Stimulated activated CD4-positive, alpha-beta T cell treated with anti-CD3 and anti-CD28 coated beads, Interleukin-4, amount 100 ng/mL, for 24 hours (primary cell): ENCODE measurements at places on chromosomes 12 and 14.

DNA sequence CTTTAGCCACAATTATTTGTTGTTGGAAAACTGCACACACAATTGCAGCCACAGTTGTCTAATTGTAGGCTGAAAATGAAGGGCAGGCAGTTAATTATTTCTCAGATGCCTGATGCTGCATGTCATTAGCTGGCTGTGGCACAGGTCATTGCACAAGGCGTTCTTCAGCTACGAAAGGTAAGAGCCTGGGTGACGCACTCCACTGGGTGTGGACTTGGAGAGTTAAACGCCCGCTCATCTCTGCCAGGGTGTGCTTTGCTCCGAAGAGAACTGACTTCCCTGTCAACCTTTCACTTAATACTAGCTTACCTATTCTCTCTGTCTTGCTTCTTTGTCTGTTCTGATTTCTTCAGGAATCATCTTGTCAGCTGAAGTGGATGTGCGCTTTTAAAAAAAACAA is 91.4 kb upstream of the CPM start:
- DNase-seq = no peak

DNA sequence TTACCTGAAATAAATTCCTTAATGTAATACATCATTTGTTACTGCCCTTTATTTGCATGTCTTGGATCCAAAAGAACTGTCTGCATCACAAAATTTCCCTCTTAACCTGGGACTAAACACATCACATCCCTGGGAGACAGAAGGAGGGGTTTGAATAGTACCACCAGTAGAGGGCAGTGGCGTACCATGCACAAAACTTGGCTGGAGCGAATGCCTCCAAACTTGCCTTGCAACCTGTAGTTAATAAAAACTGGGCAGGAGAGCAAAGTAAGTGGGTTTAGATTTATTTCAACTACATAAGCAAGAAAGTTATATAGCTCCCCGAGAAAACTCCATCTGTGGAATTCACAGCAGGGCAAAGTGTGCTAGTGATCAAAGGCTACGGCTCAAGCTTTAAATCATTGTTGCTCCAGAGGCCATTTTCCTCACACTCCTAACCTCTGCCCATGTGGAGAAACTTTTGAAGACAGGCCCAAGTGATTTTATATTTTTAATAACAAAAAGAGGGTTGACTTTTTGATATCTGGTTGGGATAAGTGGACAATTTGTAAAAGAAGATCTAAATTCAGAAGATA is 1176.7 kb upstream of the SEL1L start:
- DNase-seq = peak; percentile 19

DNA sequence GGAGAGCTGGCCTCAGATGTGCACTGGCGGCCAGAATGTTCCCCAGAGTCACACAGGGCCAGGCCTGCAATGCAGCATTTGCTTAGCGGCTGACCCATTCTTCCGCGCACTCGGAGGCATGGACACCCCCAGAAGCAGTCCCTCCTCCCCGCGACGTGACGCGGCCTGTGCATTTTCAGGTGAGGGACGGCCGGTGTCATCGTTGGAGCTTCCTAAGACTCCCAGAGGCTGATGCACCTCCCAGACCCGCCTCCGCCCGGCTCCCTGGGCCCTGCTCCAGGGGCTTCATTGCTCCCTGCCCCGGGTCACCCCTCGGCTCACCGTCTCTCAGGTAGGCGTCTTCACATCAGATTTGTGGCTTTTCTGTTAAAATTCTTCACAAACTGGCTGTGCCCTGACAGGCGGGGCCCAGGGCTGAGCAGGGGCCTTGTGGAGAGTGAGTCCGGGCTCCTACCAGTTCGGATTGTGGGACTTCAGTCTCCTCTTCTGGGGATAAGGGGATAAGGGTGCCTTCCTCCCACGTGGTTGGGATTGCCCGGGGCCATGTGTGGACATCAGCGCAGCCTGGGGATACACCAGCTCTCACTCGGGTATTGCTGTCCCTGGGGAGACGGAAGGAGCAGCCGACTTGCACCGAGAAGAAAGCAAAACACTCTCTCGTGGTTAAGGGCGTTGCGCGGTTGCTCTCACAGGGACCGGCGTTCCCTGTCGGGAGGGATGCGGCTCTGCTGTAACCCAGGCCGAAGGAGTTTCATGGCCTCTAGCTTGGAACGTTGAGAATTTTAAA is 249.1 kb downstream of the ADGRD1 start:
- no peak for DNase-seq

GRCh38 chr14:68460541-68460940 is 332.3 kb downstream of the ZFP36L1 start:
- no peak for DNase-seq

DNA sequence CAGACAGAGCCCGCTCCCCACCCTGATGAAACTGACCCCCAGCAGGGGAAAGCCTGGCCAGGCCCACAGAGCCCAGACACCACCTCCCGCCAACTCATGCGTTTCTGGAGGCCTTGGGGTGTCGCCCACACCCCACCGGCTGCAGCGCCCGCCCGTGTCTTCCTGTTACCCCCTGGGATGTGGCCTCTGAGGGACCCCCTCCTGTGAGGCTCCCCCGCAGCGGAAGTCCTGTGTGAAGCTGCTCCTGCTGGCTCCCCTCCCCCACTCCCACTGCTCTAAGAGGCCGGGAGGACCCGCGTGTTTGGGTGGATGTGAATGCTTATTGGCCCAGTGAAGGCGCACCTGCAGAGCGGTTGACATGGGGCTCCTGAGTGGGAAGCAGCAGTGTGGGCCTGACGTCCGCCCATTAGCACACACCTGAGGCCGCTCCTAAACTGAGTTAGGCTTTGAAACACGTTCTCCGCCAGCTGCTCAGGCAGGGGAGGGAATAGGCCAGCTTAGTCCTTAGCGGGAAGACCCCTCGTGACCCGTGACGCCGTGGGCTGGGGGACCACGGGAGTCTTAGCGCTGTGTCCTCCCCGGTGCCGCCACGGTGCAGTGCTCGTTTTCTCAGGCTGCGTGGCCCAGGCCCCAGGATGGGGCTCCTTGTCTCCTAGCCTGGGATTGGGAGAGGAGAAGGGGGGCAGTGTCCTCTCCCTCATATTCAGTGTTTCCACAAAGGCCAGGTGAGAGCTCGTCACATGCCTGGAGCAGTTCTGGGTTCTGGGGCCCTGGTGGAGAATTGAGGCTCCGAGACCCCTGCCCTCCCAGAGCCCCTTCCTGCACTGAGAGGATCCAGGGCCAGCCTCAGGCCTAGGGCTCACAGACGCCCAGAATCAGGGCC is 323.4 kb upstream of the SFSWAP start:
- no peak for DNase-seq

DNA sequence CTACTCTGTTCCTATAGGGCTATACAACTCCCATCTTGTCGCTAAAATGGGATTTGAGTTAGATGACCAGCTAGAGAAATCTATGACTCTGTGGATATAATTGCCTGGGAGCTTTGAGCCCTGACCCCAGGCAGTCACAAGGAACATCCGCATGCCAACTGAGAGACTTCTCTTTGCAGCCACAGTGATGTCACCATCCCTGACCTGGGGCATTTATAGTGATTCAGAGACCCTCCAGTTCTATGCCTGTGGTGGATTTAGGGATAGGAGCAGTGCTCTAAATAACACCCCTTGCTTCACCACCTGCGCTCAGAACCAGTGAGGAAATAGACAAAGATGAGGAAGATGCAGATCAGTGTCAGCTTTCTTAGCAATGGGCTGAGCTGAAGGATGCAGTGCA is 86.2 kb downstream of the RIN3 start:
- DNase-seq = no peak

DNA sequence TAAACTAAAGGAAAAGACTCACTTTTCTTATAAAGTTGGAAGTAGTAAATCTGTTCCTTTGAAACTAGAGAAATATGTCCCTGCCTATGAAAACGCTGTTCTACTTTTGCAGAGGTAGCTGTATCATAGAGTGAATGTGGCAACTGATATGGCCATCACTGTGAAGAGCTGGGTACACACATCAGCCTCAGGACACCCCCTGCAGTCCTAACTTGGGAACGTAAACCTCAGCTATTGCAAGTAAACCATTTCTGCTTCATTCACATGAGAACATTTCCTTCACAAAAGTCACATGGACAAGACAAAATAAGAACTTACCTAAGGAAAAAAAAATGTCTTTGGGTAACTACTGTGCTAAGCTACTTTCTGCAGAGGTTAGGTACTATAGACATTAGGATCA is 233.3 kb upstream of the PPFIA2 start:
- peak; percentile 6 for DNase-seq

GRCh38 chr12:26629864-26630263 is 203.1 kb downstream of the ITPR2 start:
- no peak for DNase-seq

DNA sequence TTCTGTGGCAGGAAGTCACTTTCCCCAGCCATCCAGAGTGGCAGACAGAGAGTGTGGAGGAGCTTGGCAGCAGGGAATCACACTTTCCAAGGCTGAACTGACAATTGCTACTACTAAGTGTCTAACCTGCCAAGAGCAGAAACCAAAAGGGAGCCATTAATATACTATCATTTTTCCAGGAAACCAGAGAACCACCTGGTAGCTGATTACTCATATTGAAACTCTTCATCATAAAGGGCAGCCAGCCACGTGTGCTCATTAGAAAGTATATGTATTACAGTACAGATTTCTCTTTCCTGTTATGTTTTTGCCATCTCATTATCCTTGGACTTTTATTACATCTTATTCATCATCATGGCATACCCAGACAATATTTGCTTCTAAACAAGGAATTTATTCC is 374.9 kb downstream of the GXYLT1 start:
- DNase-seq = no peak

DNA sequence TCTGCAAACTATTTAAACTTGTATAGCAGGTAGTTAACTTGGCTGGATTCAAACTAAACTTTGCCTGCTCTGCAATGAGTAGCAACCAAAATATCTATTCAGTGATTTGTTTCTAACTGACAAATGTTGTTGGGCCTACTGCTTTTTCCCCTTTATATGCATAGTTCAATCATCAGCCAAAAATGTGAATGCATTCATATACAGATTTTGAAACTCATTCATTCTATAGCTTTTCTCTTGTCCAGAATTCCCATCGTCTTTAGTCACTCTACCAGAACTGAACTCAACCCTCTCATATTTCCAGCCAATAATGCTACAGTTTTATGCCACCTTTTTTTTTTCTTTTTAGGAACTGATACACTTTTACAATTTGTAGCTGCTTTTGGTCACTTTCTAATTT is 599.8 kb downstream of the RPL10L start:
- DNase-seq = no peak

GRCh38 chr12:2431810-2432209 is 363.0 kb upstream of the FKBP4 start:
- no peak for DNase-seq

- no peak for DNase-seq
Measured at GRCh38 chr12:102903337-102904007, 13.6 kb downstream of the PAH start.

DNA sequence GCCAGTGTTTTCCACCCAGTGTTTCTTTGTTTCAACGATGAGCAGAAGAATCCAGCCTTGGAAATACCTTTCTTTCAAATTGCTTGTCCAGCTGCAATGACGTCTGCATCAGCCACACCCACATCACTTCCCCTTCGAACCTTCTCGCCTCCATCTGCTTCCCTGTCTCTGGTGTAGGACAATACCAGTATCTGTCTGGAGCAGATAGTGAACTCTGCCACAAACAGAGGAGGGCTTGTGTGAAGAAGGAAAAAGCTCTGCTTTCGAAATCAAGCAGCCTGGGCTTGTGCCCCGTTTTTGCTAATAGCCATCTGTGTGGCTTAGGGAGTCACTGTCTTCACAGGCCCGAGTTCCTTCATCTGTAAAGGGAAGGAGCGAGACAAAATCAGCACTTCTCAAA is 415.4 kb downstream of the ZFP36L1 start:
- DNase-seq = no peak

- no peak for DNase-seq
Measured at GRCh38 chr14:103207388-103208072, 84.3 kb downstream of the TNFAIP2 start.

GRCh38 chr14:24943024-24943423 is 106.9 kb downstream of the STXBP6 start:
- DNase-seq = no peak

- DNase-seq = no peak
Measured at GRCh38 chr14:100603341-100604120, 16.3 kb upstream of the BEGAIN start.

- DNase-seq = no peak
Measured at GRCh38 chr14:88975043-88975830, 150.8 kb downstream of the TTC8 start.

DNA sequence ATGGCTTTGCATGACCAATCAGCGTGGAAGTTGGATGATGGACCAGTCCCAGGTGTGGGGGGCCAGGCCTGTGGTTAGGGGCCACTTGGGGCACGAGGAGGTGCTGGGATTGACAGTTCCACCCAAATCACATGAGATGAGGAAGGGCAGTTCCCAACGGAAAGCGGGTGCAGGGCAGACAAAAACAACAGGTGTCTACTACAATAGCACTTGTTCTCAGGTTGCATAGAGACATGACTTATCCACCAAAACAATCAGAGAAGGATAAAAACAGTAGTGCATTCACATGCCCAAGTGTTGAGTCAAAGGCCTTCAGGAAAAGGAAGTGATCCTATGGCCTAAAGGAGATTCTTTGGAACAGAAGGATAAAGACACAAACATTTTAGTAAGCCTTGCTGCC is 14.6 kb upstream of the EIF2B2 start:
- no peak for DNase-seq

DNA sequence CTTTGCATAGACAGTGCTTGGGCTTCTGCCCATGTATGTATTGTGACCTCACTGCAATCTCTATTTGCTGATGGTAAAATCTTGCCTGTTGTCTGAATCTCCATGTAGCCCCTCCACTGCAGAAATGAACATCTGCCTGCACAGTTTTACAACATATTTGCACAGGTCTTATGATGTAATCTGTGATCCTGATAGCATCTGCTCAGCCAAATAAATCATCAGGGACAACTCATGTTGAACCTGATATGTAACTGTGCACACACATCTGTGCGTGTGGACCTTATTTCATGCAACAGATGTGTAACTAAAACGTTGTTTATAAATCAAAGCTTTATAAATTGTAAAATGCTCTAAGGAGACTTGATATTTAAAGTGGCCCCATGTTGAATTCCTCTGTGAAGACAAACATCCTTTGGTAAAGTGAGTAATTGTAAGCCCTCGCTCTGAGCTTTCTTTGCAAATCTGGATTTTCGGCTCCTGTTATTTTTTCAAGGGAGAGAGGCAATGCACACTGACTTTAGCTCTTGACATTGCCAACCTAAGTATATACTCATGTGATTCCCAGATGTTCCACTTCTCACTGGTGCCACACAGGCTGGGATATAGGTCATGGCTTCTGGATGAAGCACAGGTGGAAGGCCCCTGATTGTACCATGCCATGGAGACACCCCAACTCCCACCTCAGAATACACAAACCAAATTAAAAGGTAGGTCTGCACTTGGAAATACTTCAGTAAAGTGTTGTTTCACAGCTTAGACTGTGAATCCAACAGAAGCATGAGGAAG is 371.3 kb downstream of the GRIN2B start:
- no peak for DNase-seq

GRCh38 chr14:20830831-20831230 is 28.2 kb upstream of the RNASE1 start:
- no peak for DNase-seq
